Islet precursor cell (in vitro differentiated cells): ENCODE measurements at places on chromosomes 3 and 15.

DNA sequence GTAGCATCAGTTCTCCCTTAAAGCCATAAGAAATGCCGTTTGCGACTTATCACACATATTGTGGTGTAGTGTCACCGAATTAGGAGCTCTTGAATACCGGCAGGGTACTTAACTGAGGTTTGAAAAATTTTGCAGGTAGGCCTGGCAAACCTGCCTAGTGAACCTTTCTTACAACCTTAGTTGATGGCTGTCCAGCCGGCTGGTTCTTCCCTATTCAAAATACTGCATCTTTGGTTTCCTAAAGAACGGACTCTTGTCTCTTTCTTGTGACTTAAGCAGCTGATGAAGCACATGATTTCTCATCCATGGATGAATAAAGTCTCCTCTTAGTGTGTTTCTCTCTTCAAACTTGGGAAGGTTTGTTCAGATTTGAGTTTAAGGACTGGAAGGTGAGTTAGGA, 1.5 kb downstream of the RAB7A start:
- DNase-seq = no peak

DNA sequence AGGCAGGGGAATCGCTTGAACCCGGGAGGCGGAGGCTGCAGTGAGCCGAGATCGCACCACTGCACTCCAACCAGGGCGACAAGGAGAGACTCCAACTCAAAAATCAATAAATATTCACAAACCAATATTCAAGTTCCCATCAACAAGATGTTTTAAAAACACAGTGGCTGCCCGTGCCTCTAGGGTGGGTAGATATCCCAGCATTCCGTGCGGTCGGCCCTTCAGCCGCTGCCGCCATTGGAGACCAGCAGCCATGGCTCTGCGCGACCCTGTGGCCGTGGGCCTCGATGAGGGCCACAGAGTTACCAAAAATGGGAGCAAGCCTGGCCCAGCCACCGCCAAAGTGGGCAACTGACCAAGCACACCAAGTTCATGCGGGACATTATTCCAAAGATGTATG, 6.7 kb downstream of the ULK4 start:
- DNase-seq = no peak

- peak; percentile 17 for DNase-seq
Observed at GRCh38 chr15:66940368-66940767, 125.0 kb upstream of the SMAD3 start.

DNA sequence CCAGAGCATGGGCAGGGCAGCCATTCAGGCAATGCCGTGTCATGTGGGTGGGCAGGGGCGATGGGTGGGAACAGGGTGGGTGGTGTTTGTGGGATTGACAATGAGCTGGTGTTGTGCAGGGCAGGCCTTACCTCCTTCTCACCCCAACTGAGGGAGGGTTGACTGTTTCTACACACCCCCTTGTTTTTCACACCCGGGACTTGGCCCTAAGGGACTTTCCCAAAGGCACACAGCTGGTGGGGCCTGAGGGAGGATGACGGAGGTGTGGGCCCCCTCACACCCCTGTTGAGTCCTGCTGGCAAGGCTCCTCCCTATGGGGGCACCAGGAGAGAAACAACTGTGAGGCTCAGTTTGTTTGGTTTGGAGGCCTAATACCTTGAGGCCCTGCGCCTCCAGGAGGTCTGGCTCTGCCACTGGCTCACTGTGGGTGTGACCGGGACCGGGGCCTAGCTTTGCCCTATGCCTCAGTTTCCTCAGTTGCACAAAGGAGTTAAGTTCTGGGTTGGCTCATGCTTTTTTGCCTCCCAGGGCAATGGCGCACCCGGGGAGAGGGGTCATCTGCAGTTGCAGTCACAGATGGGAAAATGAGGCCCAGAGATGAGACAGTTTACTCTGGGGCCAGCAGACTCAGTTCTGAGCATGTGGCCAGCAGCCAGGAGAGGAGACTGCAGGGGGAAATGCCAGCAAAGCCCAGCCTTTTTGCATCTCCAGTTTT, 5.1 kb upstream of the DNAH1 start:
- DNase-seq = no peak

DNA sequence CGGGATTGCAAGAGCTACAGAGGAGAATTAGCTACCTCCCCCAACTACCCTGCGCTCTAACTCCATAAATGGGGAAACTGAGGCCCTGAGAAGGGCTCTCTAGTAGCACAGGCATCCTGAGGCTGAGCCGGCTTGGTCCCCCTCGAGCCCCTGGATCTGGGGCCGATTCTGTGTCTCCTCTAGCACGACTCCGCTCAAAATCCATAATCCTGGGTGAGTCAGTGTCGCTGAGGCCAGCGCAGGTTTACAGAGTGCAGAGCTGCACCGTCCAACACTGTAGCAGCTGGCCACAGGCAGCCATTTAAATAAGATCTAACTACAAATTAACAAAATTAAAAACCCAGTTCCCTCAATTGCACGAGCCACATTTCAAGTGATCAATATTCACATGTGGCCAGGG, 10.8 kb downstream of the GATA2 start:
- DNase-seq = no peak

DNA sequence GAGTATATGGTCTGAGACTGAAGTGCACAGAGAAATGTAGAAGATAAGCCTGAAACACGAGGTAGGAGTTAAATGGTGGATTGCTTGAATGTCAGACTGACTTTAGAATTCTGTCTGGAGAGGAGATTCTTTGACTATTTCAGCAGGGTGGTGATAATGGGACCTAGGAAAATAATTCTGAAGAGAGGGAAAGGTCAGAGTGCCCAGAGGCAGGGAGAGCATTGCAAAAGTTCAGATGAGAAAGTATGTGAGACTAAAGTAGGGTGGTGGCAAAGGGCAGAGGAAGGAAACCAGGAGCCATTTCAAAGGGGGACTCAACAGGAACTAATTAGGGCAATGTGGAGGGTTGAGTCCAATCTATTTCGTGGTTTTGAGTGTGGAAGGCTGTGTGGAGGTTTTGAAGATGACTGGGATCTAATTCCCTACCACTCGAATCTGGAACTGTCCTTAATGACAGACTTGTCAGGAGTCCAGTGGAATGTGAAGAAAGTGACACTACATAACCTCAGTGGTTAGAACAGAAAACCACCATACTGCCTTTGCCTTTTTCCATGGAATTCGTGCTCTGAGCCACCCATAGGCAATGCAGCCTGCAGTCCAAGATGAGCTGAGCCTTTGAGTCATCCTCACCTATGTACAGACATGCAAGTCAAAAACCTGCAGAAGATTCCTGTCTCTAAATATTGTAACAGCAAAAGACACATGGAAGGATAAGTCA, 16.1 kb downstream of the CPOX start:
- peak; percentile 52 for DNase-seq

DNA sequence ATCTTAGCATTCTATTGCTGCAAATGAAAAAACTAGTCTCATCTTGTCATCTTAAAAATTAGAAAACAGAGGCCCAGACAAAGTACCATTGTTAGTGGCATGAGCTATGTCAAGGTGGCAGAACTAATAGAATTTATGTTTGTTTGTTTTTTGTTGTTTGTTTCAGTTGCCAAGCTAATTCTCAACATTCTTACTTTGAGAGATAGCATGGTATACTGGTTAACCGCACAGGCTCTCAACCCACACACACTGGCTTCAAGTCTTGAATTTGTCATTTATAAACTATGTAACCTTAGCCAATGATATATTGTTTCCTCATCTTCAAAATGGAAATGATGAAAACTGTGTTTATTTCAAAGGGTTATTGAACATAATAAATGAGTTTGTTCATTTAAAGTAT, 367.6 kb upstream of the PLSCR5 start:
- DNase-seq = no peak

GRCh38 chr15:39432026-39432425, 148.9 kb upstream of the THBS1 start:
- DNase-seq = no peak

DNA sequence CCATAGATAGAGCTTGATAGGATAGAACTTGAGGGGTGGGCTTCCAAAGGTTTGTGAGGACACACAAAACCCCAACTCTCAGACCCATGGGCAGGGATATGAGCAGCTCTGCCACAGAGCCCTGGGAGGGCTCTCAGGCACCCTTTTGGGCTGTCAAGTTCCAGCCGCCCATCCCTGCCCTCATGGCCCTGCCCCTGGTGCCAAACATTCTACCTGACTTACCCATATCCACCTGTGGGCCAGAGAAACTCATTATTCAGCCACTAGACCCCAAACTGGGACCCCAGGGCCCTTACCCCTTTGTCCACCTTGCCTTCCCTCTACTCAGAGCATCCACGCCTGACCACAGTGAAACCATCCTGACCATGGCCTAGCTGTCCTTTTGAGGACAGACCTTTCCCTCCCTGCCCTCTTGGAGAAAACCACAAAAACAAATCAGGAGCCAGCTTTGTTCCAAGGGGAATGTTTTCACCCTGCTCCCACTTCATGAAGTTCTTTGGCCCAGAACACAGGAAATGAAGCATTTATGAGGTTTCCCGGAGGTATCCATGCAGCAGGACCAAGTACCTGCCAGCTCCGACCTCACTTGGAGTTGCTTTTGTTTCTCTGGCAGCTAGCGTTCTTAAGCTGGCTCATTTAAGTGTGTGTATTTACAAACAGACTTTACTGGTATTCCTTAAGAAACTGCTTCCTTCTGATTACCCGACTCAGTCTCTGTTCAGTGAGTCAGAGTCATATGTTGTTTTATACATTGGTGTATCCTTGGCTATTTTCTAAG, 34.2 kb upstream of the GALNT15 start:
- no peak for DNase-seq

GRCh38 chr3:152508705-152509104, 240.0 kb downstream of the MBNL1 start:
- DNase-seq = no peak

GRCh38 chr15:70566047-70566835, 197.1 kb downstream of the UACA start:
- DNase-seq = peak; percentile 73

DNA sequence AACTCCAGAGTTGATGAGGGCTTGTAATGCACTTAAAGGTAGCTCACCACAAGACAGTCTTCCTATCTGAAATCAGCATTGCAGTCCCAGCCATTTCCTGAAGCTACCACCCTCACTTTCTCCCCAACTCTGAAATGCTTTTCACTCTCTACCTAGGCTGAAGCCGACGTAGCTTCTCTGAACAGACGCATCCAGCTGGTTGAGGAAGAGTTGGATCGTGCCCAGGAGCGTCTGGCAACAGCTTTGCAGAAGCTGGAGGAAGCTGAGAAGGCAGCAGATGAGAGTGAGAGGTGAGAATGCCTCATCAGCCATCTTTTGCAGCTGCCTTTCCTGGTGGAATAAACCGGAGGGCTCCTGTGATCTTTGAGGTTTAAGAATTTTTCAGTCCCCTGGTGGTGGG, 14.3 kb downstream of the TPM1 start:
- no peak for DNase-seq
